ENCODE measurements at places on chromosomes 5 and 9.
A peak's percentile ranks its signal among the peaks of the same experiment; 100 is the strongest.

DNA sequence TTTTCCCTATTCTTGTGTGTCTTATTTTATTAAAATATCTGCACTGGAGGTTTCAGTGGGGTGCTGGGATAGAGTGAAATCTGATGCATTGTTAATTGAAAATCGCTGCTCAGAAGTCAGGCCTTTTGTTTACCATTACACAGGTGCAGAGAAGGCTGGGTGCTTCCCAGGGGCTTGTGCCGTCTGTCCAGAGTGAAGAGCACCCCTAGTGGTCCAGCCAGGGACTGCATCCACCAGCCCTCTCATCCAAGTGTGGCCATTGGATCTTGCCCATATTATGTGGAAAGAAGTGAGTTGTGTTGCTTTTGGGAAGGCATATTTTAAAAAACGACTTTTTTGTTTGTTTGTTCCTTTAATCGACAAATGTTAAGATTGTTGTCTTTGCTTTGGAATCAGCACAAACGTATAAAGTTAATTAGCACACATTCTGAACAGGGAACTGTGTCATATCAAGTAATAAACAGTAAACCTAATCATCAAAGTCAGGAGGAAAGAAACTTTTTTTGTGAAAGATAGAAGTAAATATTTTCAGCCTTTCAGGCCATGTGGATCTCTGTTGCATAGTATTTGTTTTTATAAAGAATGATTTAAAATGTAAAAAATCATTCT lies 315.6 kb downstream of the MTRR start:
- DNase-seq, result peak; percentile 38

DNA sequence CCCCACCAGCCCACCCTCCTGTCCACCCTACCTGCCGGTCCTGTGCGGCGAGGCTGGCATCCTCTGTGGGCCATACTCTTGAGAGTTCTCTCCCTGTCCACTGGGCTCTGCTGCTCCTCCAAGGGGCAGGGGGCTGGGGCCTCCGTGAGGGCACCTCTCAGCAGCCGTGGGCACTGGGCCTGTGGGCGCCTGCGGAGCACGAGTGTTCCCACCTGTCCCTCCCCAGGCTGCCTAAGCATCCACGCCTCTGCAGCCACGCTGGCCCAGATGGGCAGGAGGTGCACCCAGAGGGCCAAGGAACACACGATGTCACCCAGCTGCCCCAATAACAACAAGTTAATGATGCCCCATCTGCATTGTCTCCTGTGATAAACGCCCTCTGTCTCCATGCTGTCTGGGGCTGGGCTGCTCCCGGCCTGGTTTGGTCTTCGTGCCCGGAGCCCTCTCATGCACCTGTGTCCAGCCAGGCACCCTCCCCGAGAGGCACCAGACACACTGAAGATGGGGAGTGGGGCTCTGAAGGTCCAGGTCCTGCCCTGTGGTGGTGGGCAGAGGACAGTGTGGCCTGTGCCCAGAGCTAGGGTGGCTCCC lies 114.5 kb downstream of the RXRA start:
- DNase-seq, result no peak

DNA sequence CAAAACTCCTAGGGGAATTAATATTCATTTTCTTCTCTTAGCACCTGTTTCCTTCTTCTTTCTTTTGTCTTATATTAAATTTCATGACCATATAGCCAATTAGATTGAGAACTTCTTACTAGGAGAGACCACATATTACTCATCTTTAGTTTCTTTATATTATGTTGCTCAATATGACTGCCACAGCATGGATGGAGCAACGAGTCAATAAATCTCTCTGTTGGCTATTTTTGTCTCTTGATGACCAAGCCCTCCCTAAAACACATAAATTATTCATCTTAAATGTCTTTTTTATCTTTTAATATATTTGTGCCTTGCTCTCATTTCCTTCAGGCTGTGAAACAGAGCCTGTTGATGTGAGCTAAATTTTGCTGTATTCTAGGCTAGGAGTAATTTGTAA lies 123.0 kb downstream of the ADAMTSL1 start:
- DNase-seq, result no peak

DNA sequence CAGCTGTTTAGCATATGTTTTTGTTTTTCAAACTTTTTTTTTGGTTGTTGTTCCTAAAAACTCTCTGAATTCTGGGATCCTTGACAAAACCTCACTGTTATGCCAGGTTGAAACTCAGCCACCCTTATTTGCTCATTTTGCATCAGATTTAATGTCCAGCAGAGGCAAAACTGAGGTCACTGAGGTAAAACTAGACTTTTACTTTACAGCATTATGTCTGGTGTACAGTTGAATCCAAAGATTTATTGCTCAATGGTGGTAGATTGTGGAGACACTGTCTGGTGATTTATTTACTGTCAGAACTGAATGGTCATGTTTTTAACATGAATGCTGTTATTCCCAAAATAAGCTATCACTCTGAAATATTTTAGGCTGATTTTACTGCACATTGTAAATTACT lies 87.9 kb downstream of the FBXL7 start:
- DNase-seq, result no peak

- no peak for DNase-seq
Observed at GRCh38 chr5:155540000-155540595, 526.5 kb downstream of the KIF4B start.

- no peak for DNase-seq
Observed at GRCh38 chr5:122165559-122166078, 36.3 kb downstream of the ZNF474 start.

DNA sequence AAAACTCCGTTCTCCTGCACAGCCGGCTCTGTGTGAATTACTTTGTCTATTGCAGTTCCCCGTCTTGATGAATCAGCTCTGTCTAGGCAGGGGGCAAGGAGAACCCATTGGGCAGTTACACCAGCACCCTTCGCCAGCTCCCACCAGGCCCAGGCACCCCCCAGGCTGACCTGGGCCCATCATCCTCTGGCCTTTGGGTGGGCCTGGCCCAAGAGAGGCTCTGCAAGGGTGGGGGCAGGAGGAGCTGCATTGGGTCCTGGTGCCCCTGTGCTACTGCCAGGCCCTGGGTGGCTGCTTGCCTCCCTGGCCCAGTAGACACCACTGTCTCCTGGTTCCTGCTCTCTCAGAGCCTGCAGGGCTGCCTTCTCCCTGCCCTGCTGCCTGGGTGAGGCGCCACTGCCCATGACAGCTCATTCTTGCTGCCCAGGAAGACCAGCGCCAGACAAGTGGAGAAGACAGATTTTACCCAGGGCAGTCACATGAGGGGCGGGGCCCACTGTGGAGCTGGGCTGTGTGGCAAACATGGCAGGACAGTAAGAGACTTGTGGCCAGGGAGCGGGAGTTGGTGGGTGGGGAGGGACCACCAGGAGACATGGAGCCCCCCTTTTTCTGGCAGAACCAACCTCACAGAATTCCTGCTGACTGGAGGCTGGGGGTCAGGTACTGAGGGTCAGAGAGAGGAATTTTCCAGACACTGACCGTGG lies 67.2 kb downstream of the MRPL36 start:
- DNase-seq, result no peak

- no peak for DNase-seq
Observed at GRCh38 chr9:13646500-13647021, 367.1 kb upstream of the MPDZ start.

- DNase-seq, result no peak
Observed at GRCh38 chr9:26520141-26520540, 372.5 kb downstream of the CAAP1 start.

DNA sequence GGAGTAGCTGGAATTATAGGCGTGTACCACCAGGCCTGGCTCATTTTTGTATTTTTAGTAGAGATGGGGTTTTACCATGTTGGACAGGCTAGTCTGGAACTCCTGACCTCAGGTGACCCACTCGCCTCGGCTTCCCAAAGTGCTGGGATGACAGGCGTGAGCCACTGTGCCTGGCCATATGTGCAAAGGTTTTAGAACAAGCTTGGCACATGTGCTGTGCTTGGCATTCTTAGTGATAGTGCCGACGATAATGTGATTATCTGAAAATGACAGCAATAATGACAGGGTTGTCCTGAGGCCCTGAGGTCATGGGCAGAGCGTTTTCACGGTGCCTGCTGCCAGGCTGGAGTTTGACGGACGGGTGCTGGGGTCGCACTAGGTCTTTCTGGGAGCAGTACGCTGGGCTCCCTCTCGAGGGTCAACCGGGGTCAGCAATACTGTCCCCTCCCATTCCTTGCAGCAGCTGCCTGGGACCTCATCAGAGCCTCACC lies 42.6 kb downstream of the HMCN2 start:
- DNase-seq, result peak; percentile 52

- no peak for DNase-seq
Observed at GRCh38 chr9:20591223-20591622, 31.1 kb downstream of the MLLT3 start.

GRCh38 chr9:19660019-19660418 lies 128.8 kb downstream of the SLC24A2 start:
- no peak for DNase-seq

GRCh38 chr9:77989909-77990308 lies 41.7 kb downstream of the GNAQ start:
- DNase-seq, result no peak

DNA sequence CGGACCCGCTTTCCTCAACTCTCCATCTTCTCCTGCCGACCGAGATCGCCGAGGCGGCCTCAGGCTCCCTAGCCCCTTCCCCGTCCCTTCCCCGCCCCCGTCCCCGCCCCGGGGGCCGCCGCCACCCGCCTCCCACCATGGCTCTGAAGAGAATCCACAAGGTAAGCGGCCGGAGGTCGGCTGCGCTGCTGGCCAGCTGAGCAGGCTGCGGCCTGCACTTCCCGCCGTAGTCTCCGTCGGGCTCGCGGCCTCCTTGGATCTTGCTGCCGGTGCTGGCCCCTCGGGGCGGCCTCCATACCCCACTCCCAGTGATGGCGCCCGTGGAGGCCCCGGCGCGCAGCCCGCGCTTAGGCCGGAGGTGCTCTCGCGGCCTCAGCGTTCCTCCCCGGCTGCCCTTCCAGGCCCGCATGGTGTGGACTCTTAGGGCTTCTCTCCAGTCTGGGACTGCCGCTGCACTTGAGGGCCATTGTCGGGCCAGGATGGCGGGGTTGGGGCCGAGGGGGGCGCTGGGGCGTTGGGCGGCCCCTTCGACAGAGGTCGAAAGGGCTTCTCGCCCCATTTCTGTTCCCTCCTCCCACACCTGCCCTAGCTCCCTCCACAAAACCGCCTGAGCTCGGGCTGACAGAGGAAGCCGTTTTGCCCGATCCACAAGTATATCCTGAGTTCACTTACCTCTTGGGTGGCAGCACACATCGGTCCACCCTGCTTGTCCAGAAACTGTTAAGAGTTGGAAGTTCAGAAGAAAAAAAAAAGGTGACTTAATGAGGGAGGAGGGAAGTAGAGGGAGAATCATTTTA lies 714 bp downstream of the UBE2D2 start:
- DNase-seq, result no peak

DNA sequence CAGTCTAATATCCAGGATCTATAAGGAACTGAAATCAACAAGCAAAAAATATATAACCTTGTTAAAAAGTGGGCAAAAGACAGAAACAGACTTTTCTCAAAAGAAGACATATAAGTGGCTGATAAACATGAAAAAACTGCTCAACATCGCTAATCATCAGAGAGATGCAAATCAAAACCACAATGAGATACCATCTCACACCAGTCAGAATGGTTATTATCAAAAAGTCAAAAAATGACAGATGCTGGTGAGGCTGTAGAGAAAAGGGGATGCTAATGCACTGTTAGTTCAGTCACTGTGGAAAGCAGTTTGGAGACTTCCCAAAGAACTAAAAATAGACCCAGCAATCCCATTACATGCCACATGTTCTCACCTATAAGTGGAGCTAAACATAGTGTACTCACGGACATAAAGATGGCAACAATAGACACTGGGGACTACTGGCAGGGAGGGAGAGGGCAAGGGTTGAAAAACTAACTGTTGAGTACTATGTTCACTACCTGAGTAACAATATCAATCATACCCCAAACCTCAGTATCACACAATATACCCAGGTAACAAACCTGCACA lies 11.7 kb upstream of the TSSK1B start:
- no peak for DNase-seq

DNA sequence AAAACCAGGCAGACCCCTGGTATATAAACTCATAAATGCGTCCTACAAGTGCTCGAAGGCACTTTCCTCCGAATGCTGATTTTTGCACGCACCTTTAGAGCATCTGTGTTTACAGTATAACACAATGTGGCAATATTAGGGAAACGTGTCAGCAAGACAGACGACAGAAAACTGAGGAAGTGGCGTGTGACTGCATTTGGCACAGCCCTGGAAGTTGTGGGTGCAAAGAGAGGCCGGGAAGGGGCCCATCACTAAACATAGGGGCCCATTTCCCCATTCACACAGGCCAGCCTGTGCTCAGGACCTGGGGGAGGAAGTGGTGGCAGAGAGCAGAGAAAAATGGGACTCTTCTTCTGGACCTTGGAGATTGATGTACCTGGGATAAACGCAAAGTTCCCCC lies 48.2 kb downstream of the RASGEF1C start:
- DNase-seq, result no peak

DNA sequence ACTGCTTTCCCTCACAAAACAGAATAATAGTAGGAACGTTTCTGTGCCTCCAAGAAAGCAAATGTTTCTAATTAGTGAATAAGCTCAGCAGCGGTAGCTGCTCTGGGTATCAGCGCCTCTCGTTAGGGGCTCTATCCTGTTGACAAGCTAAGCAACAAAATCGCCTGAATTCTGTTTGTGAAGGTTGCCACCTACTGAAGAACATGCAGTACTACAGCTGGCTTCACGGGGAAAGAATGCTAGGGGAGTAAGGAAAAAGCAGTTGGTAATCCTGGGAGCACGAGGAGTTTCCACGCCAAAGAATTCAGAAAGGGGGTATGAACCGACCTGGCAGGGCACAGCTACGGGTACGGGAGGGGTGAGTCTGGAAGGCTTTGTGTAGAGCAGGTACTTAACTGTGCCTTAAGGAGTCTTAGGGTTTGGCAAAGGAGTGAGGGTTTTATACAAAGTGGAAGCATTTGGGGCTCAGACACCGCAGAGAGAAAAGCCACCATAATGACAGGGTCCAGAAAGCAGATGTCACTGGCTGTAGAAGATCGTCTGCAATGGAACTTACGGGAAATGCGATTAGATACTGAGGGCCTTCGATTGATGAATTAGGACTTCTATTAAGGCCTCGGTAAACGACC lies 171.7 kb downstream of the TTC39B start:
- DNase-seq, result peak; percentile 56

GRCh38 chr5:142289708-142290576 lies 34.9 kb downstream of the SPRY4 start:
- DNase-seq, result no peak

- no peak for DNase-seq
Observed at GRCh38 chr9:28999806-29000205, 1426.5 kb upstream of the C9orf72 start.

DNA sequence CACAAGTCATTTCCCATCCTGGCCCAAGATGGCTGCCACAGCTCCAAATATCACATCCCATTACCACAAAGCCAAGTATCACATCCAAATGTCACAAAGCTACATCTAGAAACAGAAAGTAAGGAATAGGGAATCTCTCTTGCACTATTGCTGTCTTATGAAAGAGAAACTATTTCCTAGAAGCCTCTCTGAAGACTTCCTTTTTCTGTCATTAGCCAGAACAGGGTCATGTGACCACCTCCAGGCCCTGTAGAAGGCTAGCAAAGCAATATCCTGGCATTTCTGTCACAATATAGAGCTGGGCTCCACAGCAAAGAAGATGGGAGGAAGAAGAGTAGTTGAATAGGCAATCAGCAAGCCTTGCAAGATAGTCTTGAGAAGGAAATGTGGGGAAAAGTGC lies 99.2 kb downstream of the SH3TC2 start:
- no peak for DNase-seq

All from posterior cingulate gyrus (tissue), 11 donors.